Posterior cingulate gyrus (tissue), 11 donors: ENCODE measurements at places on chromosomes 6 and 20.

GRCh38 chr20:64130876-64131275 is 23.5 kb upstream of the NPBWR2 start:
- DNase-seq = no peak

DNA sequence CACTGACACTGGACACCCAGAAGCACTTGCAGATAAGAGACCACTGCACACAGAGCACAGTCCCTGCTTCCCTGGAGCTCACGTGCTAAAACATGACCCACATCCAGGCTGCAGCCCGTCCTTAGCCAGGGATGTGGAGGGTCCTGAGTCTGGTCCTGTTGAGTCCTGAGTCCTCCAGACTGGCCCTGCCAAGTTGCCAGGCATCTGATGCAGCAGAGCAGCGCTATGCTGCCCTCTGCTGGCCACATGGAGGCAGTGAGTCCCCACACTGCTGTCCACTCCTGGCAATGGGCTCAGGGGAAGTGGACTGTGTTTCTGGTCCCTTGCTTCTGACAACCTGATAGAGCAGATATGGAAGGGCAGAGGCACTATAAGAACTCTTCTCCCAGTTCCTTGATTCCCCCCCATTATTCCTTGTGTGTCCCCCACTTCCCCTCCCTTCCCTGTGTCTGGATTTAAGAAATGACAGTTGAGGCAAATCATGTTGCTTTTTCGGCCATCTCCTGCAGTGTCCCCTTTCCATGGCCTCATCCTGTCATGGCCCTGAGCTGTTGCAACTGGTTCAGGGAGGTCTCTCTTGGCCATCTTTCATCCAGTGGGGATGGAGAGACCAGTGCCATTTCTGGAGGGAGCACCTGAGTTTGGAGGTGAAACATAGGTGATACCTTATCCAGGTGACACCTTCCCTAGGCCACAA is 86.0 kb downstream of the DHX35 start:
- DNase-seq = peak; percentile 87

GRCh38 chr20:20160520-20160919 is 108.2 kb downstream of the CFAP61 start:
- no peak for DNase-seq

DNA sequence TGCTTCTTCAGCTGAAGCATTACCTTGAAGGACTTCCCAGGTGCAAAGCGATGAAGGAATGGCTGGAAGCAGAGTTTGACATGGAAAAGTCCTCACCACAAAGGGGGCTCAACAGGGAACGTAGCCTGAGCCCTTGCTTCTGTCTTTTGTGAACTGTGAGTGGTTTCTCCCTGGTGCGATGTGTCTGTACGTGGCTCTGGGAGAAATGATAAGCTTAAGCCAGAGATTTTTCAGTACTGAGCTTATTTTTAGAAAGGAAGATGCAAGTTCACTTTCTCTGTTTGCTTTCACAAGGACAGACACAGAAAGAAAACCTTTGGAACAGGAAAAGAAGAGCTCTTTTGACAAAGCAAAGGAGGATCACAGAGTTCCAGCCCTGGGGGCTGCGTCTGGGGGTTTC is 79.4 kb downstream of the DACT2 start:
- no peak for DNase-seq

- DNase-seq = no peak
Measured at GRCh38 chr6:82712826-82713225, 349.2 kb downstream of the TPBG start.

GRCh38 chr6:37081042-37081607 is 75.7 kb downstream of the FGD2 start:
- DNase-seq = no peak

DNA sequence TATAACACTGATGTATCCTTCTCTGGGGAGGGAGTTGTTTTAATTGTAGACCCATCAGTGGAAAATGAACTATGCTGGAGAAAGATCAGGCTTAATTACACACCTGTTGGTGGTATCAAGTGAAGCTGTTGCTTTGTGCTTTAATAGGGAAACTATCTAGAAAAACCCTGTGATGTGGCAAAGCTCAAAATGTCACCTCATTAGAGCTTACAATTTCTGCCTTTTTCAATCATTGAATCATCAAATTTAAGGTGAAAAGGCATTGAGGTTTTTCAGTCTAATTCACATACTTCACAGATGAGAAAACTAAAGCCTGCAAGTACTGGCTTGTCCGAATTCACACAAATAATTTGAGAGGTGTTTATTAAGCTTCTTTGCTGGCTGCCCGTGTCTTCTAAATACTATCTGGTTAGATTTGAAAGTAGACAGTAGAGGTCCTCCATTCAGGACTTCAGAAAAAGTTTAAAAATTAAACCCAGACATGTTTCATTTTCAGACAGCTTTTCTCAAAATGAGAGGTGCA is 143.3 kb upstream of the MAP3K7 start:
- no peak for DNase-seq

GRCh38 chr20:42496595-42496994 is 693.1 kb downstream of the PTPRT start:
- DNase-seq = no peak

- DNase-seq = no peak
Measured at GRCh38 chr6:160222491-160222890, 36.1 kb downstream of the SLC22A2 start.

DNA sequence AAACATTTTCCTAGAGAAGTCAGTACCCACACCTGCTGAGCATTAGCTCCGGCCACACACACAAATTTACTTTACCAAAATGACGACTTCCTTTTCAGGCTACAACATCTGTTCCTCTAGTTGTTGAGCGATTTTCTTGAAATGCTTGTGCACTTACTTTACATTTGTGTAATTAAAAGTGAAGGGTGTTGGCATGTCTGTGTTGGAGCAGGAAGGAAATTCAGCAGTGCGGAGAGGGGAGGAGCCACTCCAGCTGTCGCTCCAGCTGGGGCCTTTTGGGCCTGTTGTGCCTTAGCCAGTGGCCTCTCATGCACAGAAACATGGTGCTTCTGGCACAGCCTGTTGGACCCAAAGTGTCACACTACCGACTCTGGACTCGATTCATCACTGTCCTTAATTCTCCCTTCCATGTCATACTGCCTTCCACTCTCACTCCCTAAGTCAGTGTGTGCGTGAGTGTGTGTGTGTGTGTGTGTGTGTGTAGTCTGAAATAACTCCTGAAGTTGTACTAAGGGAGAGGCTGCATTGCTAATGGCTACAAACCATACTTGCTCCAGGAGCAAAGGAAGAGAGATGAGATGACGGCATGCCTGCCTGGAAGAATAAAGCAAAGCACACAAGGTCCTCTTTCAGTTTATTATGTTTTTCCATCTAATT is 191.8 kb upstream of the ARG1 start:
- DNase-seq = no peak

- no peak for DNase-seq
Measured at GRCh38 chr20:25297141-25297905, 49.4 kb downstream of the PYGB start.

GRCh38 chr6:132357120-132357519 is 44.2 kb downstream of the MOXD1 start:
- no peak for DNase-seq

- DNase-seq = no peak
Measured at GRCh38 chr6:75460681-75461080, 32.9 kb downstream of the FILIP1 start.

- no peak for DNase-seq
Measured at GRCh38 chr6:84222426-84222825, 5.0 kb downstream of the CEP162 start.

GRCh38 chr20:16821211-16822089 is 73.3 kb downstream of the OTOR start:
- no peak for DNase-seq

- no peak for DNase-seq
Measured at GRCh38 chr6:75374961-75375400, 90.4 kb upstream of the TMEM30A start.

GRCh38 chr20:49539481-49540231 is 28.3 kb downstream of the PTGIS start:
- DNase-seq = no peak

GRCh38 chr6:4020822-4021132 is 58.2 kb downstream of the FAM217A start:
- DNase-seq = no peak

DNA sequence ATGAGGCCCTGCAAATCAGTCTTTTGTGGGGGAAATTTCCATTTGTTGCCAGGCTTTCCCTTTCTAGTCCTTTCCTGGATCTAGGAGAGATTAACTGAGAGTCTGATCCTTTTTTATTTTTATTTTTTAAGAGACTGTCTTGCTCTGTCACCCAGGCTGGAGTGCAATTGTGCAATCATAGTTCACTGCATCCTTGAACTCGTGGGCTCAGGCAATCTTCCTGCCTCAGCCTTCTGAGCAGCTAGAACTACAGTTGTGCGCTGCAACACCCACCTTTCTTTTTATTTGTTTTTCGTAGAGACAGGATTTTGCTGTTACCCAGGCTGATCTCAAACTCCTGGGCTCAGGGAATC is 22.9 kb downstream of the OR2B2 start:
- no peak for DNase-seq

DNA sequence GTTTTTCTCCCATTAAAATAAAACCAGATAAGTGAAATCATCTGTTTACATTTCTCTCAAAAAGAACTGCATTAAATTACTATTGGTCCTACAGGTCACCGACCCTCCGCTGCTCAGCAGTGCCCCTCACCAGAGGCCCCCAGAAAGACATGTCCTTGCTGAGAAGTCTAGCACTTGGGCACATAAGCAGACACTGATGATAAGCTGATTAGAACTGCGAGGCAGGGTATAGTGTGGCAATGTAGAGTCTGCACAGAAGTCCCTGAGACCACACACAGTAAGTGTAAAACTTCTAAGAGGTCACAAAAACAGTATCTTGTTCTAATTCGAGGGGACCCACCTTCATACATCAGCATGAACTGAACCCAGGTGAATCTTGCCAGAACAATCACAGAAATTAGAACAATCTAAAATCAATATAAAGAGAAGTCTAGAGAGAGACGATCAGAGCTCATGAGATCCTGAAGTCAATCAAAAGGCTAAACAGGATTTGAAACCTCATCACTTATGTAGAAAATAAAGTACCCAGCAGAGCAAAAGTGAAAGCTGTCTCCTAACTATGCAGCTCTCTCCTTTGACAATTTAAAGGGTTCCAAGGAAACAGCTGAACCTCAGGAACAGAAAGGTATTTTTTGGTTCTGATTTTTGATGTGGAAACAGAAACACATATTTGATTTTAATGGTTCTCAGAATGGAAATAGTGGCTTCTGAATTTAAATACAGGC is 182.9 kb downstream of the PTPRT start:
- no peak for DNase-seq

- no peak for DNase-seq
Measured at GRCh38 chr20:19864130-19864529, 106.1 kb downstream of the RIN2 start.

DNA sequence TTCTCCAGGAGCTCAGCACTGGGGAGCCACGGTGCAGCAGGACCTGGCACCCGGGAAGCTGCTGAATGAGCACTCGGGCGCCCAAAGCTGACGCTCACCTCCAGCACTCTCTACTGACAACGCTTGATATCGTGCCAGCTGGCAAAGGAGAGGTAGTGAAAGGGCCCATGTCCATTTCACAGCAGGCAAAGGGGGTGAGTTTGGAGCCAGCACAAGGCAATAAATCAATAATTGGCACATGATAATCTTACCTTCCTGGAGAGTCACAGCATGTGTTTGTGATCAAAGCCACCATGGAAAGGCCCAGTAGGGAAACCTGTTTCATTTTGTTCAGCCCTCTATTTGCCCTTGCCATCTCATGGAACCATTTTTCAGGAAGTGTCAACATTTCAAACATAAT is 23.3 kb upstream of the SMIM26 start:
- DNase-seq = no peak

- no peak for DNase-seq
Measured at GRCh38 chr6:86017236-86017635, 374.6 kb upstream of the SYNCRIP start.
